Activated effector memory CD4-positive, alpha-beta T cell treated with Interleukin-2 at 50 U/mL for 16 hours (primary cell): ENCODE measurements at places on chromosomes 4 and X.

DNA sequence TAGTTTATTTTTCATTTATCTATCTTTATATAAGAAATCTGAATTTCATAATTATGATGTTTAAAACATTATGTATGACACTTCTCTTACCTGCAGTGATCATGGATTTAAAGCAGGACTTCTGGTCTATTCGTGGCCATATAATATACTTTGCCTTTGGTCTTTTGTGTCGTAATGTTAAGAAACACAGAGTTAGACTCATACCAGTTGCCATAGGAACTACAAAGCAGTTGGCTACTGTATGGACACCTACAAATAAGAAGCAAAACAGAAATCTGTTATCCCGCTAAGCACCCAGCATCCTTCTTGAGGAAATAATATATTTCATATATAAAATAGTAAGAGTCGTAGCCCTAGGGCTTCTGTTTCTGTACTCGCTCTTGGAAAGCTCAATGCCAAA lies 4.3 kb downstream of the SEPSECS start:
- DNase-seq, result no peak

DNA sequence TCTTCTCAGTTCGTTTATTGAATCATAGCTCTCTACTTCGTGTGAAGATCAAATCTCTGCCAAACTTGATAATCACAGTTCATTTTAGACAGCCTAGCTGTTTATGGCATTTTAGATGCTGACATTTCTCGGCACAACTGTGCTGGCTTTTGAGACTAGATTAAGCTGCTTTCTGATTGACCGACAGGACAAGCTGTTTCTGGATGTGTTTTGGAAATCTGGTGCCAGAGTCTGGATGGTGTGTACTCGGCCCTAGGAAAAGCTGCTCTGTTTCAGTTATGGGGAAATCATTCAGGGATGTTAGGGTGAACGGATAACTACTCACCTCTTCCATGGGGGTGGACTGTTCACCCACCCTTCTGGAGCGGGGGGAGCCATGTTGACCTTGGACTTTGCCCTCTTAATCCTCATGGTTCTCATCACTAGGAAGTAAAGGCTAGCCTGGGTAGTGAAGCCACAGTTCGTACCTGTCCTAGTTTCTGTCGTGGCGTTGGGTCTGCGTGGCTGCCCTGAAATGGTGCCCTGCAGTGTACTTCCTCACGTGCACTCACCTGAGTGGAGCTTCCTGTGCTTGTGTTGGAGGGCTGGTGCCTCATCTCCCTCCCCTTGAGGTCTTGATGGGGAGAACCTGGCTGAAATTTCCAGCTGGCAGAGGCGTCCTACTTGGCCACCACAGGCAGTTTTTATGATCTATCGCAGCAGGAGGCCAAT lies 13.7 kb upstream of the WDR1 start:
- DNase-seq, result no peak

DNA sequence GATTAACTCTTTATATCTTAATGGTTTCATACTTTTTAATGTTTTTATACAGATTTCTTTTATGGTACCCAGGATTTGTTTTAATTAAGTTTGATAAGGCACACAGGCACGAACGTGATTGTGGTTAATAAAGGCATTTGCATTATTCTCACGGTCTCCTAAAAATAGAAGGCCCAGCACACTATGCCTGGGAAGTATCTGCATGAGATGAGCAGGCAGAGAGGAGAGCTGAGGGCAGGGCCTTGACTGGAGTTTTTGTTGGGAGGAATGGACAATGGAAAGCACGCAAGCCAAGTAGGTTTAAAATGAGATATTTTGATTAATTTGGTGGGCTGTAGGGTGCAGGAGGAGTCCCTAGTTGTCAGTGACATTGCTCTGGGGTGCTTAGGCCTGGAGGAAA lies 1714.3 kb upstream of the PCDH7 start:
- DNase-seq, result no peak

GRCh38 chrX:120299928-120300327 lies 11.3 kb downstream of the TMEM255A start:
- DNase-seq, result no peak

DNA sequence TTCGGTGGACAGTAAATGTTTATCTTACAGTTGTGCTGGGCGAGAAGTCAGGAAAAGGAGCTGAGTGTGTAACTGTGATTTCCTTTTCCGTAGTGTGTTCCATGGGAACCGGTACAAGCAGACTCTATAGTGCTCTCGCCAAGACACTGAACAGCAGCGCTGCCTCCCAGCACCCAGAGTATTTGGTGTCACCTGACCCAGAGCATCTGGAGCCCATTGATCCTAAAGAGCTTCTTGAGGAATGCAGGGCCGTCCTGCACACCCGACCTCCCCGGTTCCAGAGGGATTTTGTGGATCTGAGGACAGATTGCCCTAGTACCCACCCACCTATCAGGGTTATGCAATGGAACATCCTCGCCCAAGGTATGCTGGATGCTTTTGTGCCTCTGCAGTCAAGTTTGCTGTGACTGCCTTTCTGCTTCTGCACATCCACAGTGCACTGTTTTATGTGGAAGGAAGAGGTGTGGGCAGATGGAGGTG lies 27.4 kb downstream of the NOCT start:
- DNase-seq, result no peak

DNA sequence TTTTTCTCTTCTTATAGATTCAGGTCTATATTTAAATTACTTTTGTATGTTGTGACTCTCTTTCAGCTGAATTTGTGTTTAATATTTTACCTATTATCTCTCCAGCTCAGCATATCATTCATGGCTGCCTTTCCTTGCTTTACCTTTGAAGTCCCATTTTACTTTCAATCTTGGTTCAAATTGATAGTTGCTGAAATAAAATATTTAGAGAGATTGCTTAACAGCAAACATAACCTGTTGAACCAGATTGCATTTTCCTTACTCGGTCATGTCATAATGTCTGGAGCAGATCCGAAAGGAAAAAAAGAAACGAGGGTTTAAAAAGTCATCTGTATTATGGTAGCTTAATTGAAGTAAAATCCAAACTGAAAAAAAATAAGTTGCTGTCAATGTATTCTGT lies 94.1 kb downstream of the IL1RAPL2 start:
- DNase-seq, result no peak

DNA sequence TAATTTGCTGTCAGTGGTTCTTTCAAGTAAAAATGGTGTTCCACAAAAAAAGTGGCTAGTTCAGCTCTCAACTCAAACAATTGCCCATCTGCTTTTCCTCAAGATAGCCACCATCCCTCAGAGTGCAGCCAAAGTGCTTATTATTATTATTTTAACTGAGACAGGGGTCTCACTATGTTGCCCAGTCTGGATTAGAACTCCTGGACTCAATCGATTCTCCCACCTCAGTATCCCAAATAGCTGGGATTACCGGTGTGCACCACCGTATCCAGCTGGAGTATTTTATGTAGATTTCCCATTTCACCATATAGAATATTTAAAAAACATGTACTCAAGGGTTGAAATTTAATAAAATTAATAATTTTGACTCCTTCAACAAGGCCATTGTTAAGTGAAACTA lies 62.1 kb upstream of the USP9X start:
- DNase-seq, result no peak

DNA sequence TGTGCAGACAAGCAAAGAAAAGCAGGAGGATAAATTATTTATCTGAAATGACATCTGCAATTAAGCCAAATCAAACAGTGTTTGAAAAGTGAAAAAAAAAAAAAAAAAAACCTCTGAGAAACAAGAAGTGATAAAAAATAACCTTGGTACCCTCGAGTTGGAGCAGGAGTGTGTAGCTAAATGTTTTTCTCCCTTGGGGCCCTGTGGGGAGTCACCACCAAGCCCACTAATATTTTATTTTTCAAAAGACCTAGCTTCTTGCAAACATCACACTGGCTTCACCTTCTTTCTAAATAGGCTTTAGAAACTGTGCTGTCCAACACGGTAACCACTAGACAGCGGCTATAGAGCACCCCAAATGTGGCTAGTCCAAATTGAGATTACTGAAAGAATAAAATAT lies 47.7 kb downstream of the SNX25 start:
- no peak for DNase-seq

- no peak for DNase-seq
These were observed 1417.9 kb downstream of the ADGRL3 start for GRCh38 chr4:62618042-62618441.

- DNase-seq, result no peak
These were observed 4.1 kb upstream of the FAM200B start for GRCh38 chr4:15677507-15677988.

GRCh38 chrX:40168480-40169011 lies 70.8 kb upstream of the BCOR start:
- DNase-seq, result no peak

DNA sequence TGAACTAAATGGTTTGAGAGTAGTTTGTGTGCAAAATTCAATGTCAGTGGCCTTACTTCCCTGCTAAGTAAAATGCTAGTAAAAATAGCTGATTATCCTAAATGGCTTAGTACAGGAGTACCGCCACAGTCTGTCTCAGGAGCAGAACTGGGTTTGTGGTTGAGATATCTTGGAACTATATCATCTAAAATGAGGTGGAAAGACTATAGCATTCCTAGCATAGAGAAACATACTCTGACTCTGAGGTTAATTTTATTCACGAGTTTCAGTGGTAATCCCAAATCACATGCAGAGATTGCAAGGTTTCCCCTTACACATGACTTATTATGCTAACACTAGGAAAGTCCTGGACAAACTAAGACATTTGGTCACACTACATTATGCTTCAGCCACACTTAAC lies 70.4 kb downstream of the OR13H1 start:
- DNase-seq, result no peak

- no peak for DNase-seq
These were observed 121.1 kb downstream of the SPATA18 start for GRCh38 chr4:52172166-52172565.

DNA sequence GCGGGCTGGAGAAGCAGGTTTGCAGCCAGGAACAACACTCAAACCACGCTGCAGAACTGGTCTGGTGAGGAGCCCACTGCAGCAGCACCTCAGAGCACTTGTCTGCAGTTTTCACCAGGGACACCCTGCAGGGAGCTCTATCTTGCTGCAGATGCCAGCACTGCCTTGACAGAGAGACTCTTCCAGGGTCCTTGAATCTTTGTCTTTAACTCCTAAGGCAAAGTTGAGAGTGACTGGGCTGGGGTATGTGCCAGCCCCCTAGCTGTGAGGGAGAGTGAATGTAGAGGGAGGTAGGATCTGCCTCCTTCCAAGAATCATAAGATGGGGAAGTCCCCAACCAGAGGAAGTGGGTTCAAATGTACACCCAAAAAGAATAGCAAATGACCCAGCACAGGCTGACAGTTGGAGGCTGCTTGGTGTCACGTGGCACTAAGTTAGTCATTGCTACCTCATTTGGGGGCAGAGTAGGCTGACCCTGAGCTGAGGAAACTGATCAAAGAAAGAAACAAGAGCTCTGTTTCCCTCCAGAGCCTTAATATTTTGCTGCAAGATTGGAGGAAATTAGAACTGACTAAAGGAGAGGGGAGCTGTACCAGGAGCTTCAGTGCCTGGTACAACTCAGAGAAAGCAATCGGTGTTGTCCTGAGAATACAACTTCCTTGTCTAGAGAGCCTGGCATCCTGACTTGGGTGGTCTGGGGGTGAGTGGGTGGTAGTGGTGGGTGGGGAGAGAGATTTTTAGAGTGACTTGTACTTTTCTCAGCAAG lies 28.2 kb upstream of the HUWE1 start:
- DNase-seq, result peak; percentile 29

GRCh38 chrX:38494239-38494823 lies 67.0 kb upstream of the TSPAN7 start:
- no peak for DNase-seq

DNA sequence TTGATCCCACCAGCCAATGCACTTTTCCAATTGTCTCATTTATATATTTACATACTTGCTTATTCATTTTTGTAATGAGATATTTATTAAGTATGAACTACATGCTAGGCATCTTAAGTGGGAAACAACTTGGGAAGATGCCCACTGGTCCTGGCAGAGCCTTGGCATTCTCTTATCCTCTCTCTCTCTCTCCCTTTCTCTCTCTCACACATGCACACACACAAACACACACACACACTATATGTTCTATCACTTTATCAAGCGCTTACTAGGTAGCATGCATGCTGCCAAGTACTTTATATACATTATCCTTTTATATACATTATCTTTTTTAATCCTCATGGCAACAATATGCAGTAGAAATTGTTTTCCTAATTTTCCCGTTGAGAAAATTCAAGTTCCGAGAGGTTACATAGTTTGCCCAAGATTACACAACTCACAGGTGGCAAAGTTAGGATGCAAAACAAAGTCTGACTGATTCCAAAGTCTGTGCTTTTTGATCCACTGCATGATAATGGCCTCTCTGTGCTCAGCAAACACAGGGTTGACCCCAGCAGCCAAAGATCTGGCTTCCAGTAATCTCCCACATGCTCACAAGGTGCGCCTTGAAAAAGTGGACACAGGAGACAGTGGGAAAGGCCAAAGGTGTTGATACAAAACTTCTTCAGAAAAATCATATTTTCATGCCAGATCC lies 173.1 kb upstream of the KLF3 start:
- no peak for DNase-seq

DNA sequence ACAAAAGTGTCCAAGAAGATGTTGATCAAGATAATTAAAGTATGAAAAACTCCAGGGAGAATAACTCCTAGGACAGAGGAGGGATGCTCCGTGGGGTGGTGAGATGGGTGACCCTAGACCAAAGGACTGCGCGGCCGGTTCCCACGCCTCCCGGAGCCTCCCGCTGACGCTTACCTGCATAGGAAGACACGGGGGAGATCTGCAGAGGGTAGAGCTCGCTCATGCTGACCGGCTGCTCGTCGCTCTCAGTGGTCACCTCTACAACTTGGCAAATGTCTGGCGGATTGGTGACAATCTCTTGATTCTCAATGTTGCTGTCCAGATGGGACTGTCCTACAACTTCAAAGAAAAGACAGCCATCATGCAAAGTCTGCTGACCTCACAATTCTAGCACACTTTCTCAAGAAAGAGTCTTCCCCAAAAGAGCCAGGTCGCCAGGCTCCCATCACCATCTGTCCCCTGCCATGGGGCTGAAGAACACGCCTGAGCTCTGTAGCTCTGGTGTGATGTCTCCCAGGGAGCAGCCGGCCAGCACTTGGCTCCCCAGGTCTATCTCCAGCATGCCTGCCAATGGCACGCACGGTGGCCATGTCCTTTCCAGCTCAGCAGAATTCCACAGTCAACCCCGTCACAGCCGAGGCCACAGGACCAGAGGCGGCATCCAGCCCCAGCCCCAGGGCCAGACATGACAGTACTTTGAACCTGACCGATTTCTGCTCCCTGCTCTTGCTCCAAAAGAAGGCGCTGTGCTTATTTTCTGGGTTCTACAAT lies 75.4 kb downstream of the IRF2 start:
- DNase-seq, result no peak

DNA sequence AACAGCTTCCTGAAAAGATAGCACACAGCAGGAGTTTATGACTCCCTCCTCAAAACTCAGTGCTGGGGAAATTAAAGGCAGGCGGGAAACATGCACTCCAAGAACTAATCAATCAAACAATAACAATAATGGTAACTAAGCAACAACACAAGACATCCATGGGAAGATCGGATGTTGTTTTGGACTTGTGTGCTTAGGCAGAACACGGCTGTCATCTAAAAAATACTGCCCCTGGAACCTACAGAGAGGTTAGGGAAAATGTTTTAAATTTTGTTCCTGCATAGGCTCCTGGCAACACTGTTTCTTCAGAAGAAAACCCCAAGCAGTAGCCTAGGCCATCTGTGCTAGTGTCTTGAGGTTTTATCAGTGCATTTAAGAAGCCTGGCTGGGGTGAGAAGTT lies 1378.2 kb downstream of the STIM2 start:
- no peak for DNase-seq
